Hepatocyte (in vitro differentiated cells): ENCODE measurements at places on chromosomes 3 and 15. TPM values are rescaled to one million over a fixed set of nuclear protein-coding genes. Genes with fewer than 3 reads are reported as not detected.

The KCNAB1 gene
- 0.67 and 1.4 TPM in 2 replicates for polyA plus RNA-seq

The NMNAT3 gene
- polyA plus RNA-seq = 4.7 and 7.2 TPM in 2 replicates

- H3K27ac ChIP-seq = no peak overlapping the region
- no peak for DNase-seq
- no peak overlapping the region for H3K4me3 ChIP-seq
- H3K27me3 ChIP-seq = no peaks in the 10 kb centered on the region
These were observed 310.0 kb downstream of the SHQ1 start for GRCh38 chr3:72538070-72538745.

The SERF2 gene
- polyA plus RNA-seq = 2,443 and 2,578 TPM in 2 replicates

- H3K4me3 ChIP-seq = no peak overlapping the region
- H3K4me1 ChIP-seq = peaks cover 41% of the 10 kb centered on the region
- no peak for DNase-seq
- H3K27me3 ChIP-seq = no peaks in the 10 kb centered on the region
- peak overlapping the region; percentile 89 for H3K27ac ChIP-seq
- no peaks in the 10 kb centered on the region for H3K36me3 ChIP-seq
These were observed 97.3 kb upstream of the THRB start for GRCh38 chr3:24591661-24592555.

DNA sequence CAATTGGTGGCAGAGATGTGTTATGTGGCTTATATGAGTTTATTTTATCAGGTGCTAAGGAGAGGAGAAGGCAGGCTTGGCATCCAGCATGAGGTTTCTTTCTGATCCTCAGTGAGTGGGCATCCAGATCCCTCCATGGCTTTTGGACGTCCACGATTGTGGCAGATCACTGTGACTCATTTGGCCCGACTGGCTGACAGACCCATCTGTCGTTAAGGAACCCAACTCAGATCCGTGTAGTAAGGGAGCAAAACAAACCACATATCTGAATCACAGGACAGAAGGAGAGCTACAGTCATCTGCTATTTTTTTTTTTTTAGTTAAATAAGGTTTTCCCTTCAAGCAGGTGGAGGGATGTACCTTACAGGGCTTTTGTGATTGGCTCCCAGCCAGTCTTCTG lies 197.0 kb upstream of the KCNH8 start:
- H3K27me3 ChIP-seq = no peaks in the 10 kb centered on the region
- no peak overlapping the region for H3K27ac ChIP-seq
- DNase-seq = no peak
- H3K36me3 ChIP-seq = no peaks in the 10 kb centered on the region
